AG09319 (cell line): ENCODE measurements at places on chromosomes 1 and 21.

DNA sequence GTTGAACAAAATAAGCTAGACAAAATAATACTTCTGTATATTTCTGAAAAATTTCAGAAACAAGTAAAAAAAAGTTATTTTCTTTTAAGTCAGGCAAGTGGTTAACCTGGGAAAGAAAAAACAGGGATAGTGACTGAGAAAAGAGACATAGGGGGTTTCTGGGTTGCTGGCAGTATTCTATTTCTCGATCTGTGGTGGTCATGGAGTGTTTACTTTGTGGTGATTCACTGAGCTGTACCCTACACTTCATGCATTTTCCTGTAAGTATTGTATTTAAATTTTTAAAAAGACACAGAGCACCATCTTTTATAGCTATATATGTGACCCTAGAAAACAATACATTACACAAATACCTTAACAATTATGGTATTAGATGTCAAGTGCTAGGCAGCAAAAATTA lies 58.2 kb downstream of the ZNF644 start:
- DNase-seq: no peak

DNA sequence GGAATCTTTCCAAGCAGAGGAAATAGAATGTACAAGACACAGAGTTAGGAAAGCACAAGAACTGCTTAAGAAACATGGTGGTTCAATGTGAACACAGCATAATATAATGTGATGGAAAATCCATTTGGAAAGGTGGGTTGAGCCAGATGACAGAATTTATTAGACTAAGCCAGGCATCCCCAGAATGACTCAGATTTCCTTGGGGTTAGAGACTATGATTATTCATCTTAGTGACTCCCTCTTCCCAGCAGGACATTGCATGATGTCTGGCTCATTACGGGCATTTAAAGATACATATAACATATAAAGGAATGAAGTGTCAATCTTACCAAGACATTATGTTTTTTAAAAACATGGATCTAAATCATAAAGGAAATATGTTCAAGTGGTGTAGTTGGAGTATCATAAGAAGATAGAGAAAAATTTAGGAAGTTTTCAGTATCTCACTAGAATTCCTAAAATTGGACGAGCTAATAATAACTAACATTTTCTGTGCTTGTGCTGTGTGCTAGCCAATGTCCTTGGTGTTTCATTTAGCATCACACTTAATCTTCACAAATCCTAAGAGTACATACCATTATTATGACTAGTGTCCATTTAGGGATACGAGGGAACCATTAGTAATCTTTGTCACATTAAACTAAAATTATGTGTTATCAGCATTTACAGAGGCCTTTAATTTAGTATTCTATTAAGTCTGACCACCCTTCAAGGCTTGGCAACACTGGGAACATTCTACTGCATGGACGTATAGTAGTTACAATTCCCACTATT lies 41.0 kb upstream of the ST6GALNAC5 start:
- no peak for DNase-seq

DNA sequence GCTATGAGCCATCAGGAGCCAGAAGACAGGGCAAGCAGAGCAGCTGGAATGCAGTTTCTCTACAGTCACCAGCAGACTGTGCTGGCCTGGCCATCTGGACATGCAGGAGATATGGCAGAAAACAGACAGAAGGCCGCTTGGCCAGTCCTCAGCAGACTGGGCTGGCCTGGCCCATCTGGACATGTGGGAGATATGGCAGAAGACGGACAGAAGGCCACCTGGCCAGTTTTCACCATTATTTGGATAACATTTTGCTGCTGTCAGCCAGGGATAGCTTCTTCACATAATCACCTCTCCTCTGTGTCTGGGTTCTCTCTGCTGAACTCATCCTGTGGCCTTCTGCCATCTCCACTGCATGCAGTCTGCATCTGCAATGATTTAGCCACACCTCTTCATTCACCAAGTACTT lies 25.0 kb upstream of the CACYBP start:
- no peak for DNase-seq

- no peak for DNase-seq
Measured at GRCh38 chr1:9347095-9347850, 54.6 kb downstream of the SPSB1 start.

DNA sequence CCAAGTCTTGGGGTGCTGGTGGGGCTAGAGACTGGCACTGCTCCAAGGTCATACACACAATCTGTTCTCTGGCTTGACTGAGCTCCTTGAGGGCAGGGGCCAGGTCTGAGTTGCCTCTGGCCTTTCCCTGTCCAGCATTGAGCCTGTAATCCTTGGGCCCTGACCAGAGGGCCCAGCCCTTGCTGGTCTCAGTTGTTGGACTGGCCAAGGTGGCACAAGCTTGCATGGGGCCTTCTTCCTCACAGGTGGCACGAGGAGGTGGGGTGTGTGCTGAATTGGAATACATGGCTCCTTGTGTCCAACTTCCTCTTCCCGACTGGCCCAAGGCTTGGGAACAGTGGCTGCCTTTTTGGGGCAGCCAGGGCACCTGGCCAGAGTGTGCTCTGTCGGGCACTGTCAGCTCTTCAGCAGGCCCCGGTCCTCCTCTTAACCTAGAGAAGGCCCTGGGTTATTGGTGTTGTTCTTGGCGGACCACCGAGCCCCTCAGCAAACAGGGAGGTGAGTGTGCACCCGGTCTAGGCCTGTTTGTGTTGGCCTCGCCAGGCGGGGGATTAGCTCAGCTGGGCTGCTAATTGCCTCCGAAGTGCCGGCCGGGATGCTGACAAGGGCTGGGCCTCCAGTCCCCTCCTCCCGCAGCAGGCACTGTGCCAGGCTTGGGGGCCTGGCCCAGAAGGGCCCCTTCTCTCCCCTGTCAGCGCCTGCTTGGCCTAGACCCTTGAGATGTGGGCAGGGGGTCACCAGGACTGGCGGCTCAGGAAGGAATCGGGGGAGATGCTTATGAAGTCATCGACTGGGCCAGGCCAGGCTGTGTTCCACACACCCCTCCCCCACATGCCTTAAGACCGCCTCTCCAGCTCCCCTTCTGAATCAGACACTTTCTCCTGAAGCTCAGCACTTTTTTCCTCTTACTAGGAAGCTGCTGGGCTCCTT lies 28.5 kb downstream of the WNT4 start:
- DNase-seq: no peak

GRCh38 chr1:178010674-178011464 lies 41.0 kb upstream of the SEC16B start:
- no peak for DNase-seq

- no peak for DNase-seq
Measured at GRCh38 chr21:45270306-45270821, 17.3 kb downstream of the POFUT2 start.

DNA sequence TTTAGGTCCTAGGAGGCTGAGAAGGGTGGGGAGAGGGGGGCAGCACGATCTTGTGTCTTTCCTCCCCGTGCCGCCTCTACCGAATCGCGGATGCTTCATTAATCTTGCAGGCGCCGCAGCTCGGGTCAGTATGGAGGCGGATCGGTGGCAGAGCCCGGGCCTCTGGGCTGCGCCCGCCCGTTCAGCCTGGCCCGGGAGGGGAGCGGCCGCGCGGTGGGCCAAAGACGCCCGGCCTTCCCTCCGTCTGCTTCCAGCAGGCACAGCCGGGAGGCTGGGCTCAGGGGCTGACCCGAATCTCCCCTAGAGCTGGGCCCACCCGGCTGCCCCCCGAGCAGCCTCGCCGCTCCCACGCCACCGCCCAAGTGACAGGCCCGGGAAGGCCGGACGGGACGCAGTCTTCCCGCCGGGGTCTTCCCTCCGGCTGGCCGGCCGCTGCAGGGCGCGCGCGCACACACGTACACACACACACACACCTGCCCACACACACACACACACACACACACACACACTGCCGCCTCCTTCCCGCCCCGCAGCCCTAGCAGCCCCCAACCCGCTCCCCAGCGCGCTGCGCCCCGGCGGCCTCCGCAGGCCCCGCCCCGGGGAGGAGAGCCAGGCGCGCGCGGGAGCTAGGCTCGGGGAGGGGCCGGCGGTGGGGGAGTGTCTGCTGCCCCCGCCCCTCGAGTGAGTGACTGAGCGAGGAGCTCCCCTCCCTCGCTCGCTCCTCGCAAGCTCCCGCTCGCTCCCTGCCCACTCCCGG lies at the start of gene C1orf21:
Gene C1orf21, plus strand, starts transcription at position 718 of the 757 bp plus-strand sequence. CDS start 90,481 bp downstream, outside the sequence.
- peak; percentile 73 for DNase-seq

GRCh38 chr1:210259561-210259960 lies 27.0 kb downstream of the SERTAD4 start:
- peak; percentile 77 for DNase-seq

DNA sequence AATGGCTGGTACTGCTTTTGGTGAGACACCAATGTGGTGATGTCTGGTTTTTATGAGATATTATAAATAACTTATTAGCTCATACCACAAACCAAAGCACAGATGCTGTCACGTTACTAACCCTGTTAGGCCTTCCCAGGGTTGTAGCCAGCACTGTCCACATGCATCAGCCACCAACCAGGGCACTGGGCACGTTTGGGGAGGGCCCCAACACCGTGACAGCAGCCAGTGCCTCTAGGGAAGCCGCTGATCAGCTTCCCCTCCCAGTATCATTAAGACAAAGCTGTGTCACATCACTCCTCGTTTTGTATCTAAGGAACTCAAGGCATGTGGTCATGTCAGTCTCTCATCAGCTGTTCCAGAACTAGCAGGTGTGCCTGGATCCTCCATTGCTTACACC lies 13.9 kb downstream of the URB1 start:
- DNase-seq: no peak
